ENCODE measurements at places on chromosomes 1 and 21.

DNA sequence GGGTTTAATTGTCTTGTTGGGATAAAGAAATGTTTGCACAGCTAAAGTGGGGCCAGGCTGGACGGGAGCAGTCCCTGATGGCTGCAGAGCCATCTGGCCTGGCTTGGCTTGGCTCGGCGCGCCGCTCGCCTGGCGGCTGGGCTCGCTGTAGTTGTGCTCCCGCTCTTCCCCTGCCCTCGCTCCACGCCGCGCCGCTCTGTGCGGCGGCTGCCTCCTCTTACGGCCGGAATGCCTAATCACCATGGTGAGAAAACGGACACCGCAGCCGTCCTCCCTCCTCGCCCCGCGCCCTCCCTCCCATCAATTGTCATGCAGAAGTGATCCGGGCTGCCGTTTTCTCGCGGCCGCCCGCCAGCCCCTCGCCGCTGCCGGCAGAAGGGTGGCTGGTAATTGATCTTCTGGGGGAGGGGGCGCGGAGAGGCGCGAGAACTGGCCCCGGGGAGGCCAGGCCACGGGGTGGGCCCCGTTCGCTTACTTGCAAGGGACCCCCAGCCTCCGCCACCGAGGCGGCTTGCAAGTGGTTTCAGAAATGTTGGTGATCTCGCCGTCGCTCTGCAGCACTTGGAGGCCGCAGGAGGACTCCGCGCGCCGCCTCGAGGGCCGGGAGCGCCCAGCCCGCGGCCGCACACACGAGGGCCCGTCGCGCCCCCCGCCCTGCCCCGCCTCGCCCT is 12.4 kb downstream of the RNF220 start:
- no peak for DNase-seq

- DNase-seq: no peak
Measured at GRCh38 chr1:58513956-58514355, 32.6 kb downstream of the OMA1 start.

DNA sequence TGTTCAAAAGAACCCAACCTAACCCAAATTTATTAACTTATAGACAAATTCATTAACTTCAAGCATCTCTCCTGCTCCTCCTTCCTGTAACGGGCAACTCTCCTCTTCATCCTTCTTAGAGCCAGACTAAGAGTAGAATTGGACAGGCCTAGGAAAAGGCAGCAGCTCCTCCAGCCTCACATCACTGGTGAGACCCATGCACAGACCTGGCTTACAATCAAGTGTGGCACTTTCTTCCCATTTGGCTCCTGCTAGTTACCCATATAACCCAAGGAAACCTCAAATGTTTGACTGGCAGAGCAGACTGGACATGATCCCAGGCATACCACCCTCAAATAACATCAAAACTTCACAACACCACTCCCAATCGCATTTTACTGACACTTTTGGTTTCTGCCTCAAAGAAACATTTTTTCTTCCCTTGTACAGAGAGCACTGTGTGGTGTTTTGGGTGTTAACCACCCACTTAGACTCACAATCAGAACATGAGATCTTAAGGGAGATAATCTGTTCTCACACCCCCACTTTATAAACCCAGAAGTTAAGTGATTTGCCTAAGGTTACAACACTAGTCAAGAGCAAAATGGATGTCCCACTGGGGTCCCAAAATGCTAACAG is 101.4 kb downstream of the SIPA1L2 start:
- DNase-seq: no peak

- DNase-seq: no peak
Measured at GRCh38 chr1:189627427-189627826, 850.2 kb downstream of the BRINP3 start.

- no peak for DNase-seq
Measured at GRCh38 chr1:189424746-189425331, 1052.8 kb downstream of the BRINP3 start.

- no peak for DNase-seq
Measured at GRCh38 chr1:15370781-15371520, 38.7 kb upstream of the EFHD2 start.

DNA sequence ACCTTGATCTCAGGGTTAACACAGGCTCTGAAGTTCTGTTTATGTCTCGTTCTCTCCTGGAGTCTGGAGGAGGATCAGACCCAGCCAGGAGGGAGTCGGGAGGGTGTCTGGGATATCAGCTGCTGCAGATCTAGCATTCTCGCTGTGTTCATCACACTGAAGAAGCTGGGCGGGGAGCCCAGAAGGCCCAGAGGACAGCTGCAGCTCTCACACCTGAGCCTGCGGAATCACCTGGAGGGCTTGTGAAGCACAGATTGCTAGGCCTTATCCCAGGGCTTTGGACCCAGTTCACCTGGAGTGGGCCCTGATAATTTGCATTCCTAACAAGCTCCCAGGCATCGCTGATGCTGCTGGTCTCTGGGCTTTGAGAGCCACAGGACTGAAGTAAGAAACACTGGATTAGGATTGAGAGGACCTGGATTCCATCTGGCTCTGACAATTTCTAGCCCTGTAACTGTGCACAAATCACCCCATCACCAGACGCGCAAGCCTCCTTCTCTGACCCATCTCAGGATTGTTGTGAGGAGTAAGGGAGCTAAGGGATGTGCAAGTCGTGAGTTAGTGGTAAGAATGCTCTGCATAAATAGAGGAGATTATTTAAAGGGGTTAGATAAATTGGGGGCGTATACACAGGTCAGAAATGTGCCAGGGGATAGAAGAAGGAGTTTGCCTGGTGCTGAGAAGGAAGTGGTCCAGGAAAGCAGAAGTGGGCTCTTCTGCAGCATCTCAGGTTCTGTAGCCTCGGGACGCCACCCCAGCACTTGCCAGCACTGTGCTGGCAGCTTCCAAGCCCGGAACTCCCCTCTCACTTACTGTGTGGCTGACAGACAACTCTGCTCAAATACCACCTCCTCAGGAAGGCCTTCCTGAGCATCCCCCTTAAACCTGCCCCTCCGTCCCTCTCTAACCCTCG is 19.1 kb downstream of the ABCA4 start:
- no peak for DNase-seq

DNA sequence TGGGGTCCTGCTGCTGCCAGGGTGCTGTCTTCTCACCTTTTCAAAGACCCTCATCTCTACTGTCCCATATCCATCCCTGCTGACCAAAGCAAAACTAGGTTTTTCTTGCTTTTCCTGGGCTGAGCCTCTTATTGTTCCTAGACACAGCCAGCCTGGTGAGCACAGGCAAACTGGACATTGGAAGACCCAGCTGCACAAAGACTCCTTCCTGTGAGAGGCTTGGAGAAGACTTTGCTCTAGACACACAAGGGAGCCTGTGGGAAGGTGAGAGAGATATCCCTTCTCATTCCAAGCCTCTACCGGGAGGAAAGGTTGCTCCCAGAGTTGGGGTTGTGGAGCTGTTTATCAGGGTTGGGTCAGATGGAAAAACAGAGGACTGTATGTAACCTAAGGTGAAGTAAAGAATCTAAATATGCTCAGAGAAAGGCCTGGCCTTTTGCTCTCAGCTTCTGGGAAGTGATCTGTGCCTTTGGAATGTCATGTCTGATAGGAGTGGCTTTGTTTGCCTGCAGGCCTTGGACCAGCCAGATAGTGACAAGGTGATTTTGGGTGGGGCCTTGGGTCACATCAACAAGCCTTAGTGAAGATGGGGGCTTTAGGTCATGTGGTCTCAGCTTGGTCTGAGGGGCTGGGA is 87.6 kb upstream of the RUNX1 start:
- no peak for DNase-seq

DNA sequence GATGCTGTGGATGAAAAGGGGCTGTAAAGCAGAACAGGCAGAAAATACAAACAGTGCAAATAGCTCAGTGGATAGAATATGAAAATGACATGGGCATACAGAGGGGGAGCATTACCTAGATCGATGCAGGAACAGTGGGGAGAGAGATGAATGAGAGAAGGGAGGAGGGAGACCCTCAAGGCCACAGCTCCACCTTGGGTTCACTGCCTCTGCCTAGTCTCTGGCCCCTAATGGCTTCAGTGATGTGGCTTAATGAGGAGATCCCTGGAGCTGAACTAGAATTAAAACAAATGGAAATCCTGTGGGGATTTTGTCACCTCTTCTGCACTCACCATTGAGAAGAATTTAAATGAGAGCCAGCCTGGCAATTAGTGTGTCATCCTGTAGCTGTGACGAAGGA is 165.0 kb downstream of the TNR start:
- DNase-seq: no peak

GRCh38 chr1:81797701-81798100 is 3.0 kb upstream of the ADGRL2 start:
- DNase-seq: no peak
